ENCODE measurements at places on chromosomes 3 and 15. TPM values are rescaled to one million over a fixed set of nuclear protein-coding genes. Genes with fewer than 3 reads are reported as not detected.

DNA sequence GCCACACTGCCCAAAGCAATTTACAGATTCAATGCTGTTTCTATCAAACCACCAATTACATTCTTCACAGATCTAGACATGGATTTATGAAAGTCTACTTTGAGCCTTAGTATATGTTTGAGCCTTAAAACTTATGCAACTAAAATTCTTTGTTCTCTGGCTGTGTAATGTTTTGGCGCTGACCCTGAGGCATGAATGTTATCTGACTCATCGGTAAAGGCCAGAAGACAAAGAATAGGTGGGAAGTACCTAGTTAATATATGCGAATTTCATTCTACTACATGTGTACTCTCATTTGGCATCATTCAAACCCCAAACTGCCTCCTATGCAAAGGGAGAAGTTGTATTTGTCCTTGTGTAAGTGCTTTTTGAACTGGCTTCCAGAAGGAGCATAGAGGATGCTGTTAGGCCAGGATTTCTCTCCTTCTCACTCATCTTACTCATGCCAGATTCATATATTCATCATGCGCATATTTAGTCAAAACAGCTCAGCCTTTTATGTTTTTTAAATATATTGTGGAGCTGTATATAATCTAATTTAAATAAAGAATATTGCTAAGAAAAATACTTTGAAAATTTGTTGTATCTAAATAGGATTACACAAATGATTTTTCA is 204.2 kb downstream of the NFKBIZ start:
- H3K36me3 ChIP-seq = no peaks in the 10 kb centered on the region
- H3K4me1 ChIP-seq = no peaks in the 10 kb centered on the region
- no peaks in the 10 kb centered on the region for H3K27me3 ChIP-seq
- no peak overlapping the region for H3K4me3 ChIP-seq
- no peak for DNase-seq
- no peak overlapping the region for H3K27ac ChIP-seq

DNA sequence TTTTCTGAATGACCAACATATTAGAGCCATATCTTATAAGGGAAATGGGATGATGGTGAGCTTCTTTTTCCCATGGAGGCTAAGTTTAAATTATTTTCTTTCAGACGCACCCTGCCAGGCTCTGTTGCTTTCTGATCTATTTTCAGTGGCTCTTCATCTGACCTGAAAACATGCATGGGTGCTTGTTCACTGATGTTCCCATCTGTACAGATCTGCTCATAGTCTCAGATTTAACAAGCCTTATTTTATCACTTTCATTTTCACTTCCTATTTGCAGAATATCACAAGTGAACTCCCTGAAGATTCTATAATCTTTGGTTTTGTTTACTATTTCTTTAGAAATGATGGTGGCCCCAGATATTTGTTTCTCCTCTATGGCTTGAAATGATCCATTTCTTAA is 31.1 kb upstream of the SUCLG2 start:
- no peaks in the 10 kb centered on the region for H3K27me3 ChIP-seq
- no peaks in the 10 kb centered on the region for H3K4me1 ChIP-seq
- no peak overlapping the region for H3K27ac ChIP-seq
- no peak for DNase-seq
- H3K4me3 ChIP-seq = no peak overlapping the region

The TNFSF10 gene
- total RNA-seq = 16.0 TPM

The ANXA2 gene
- 752 TPM for total RNA-seq

DNA sequence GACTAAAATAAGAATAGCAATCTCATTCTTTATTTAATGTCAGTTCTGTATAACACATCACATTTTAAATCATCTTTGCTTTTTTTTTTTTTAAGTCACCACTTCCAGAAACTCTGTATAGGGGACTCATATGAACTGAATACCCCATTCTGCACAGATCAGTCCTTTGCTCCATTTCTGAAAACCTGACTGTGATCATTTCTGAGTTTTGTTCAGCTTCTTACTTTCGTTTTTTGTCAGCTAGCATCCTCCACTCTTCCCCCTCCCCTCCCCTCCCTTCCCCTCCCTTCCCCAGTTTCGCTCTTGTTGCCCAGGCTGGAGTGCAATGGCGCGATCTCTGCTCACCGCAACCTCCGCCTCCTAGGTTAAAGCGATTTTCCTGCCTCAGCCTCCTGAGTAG is 49.8 kb upstream of the SGO1 start:
- peaks cover 11% of the 10 kb centered on the region for H3K4me1 ChIP-seq
- DNase-seq = no peak
- H3K27me3 ChIP-seq = no peaks in the 10 kb centered on the region
- H3K36me3 ChIP-seq = no peaks in the 10 kb centered on the region

The ITIH1 gene
- total RNA-seq = not detected

DNA sequence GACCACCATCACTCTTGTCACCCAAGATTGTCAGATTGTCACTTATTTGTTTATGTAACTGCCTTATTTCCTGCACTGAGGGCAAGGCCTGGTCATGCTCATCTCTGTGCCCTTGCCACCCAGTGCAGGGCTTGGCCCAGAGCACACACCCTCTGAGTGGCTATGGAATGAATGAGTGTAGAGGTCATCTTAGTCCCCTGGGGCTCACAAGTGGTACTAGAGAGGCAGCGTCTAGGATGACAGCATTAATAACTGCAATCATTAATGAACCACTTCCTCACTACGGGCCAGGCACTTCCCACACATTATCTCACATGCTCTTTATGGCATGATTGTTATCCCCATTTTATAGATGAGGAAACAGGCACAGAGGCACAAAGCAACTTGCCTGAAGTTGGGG is 117.0 kb downstream of the SMAD6 start:
- no peak for DNase-seq
- no peaks in the 10 kb centered on the region for H3K36me3 ChIP-seq
- H3K27ac ChIP-seq = no peak overlapping the region
- no peak overlapping the region for H3K4me3 ChIP-seq
- no peaks in the 10 kb centered on the region for H3K27me3 ChIP-seq
- no peaks in the 10 kb centered on the region for H3K4me1 ChIP-seq
